ENCODE measurements at places on chromosomes 5 and 9. TPM values are rescaled to one million over a fixed set of nuclear protein-coding genes. Genes with fewer than 3 reads are reported as not detected.

The IGFBPL1 gene
- 2.0 TPM for polyA plus RNA-seq

DNA sequence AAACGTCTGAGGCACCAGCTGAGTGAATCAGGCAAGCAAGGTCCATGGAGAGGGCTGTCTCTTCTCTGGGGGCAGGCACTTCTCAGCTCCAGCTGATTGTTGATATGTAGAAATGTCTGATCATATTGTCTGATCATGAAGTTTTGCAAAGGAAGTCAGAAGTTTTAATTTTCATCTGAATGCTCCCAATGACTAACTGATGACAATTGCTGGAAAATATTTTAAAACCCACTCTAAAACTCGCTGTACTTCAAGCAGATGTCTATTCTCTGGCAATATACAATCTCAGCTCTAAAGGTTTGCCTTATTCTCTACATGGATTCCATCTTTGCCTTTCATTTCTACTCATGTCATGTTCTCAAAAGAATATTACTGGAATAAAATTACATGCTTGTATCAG is 12.7 kb downstream of the PLK2 start:
- no peak for DNase-seq

The NFIB gene
- 18.3 TPM for polyA plus RNA-seq

The IL5 gene
- 0.16 TPM for polyA plus RNA-seq

The TRIM36 gene
- polyA plus RNA-seq, result 3.4 TPM

DNA sequence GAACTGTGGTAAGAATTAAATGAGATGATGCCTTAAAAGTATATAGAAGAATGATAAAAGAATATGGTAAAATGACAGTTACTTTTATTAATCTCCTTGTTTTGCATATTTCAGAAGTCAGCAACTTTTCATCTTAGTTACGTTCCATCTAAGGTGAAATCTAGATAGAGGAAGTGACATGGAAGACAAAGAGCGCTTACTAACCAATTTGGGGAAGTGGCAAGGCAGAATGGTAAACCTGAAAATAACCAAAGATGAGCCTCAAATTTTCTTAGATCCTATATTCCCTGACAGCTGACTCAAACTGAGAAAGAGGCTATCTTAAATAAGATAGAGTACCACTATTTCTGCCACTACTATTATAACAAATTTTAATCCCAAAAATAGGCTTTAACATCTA is 52.5 kb downstream of the FGF10 start:
- DNase-seq, result no peak

DNA sequence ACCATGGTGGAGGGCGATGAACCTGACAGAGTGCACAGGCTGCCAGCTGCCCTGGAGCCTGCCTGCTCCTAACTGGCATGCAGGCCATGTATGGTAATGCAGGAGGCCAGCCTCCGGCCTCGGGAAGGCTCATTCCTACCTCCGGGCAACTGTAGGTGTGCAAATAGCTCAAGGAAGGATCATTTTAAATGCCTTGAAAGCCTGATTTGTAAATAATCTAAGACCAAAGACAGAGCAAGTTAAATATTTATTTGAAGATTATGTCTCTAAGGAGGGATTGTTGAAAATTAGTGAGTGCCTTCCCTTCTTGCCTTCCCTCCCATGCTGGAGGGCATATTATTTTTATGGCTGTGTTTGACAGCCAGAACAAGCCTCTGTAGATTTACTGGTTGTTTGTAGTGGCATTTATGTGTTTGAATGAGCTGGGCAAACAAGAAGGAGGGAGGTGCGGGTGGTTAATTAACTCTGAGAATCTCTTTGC is 285.7 kb upstream of the TUT7 start:
- DNase-seq, result no peak

- DNase-seq, result no peak
Observed at GRCh38 chr5:59575648-59576445, 317.7 kb downstream of the PDE4D start.

All from left renal cortex interstitium (tissue), 4 donors.